ENCODE measurements at places on chromosomes 2 and 18.
A peak's percentile ranks its signal among the peaks of the same experiment; 100 is the strongest.

DNA sequence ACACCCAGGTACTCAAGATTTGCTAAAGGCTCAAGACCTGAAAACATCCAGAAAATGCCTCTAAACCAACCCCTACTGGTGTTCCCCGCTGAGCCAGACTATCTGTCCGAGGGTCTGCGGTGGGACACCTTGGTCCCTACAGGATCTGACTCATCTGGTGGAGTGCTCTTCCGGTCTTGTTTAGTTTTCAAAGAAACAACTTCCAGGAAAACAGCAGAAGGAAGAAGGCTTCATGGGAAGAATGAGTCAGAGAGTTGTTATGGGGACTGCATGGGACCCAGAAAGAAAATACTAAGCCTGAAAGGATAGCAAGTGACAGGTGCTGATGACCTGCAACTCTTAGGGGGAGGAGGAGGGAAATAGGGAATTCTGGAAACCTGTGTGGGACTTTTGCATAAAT, 41.3 kb downstream of the ZFP36L2 start:
- DNase-seq, result no peak

GRCh38 chr2:45343251-45344017, 267.6 kb downstream of the SRBD1 start:
- DNase-seq, result no peak

GRCh38 chr18:44733069-44733753, 52.5 kb downstream of the SETBP1 start:
- no peak for DNase-seq

DNA sequence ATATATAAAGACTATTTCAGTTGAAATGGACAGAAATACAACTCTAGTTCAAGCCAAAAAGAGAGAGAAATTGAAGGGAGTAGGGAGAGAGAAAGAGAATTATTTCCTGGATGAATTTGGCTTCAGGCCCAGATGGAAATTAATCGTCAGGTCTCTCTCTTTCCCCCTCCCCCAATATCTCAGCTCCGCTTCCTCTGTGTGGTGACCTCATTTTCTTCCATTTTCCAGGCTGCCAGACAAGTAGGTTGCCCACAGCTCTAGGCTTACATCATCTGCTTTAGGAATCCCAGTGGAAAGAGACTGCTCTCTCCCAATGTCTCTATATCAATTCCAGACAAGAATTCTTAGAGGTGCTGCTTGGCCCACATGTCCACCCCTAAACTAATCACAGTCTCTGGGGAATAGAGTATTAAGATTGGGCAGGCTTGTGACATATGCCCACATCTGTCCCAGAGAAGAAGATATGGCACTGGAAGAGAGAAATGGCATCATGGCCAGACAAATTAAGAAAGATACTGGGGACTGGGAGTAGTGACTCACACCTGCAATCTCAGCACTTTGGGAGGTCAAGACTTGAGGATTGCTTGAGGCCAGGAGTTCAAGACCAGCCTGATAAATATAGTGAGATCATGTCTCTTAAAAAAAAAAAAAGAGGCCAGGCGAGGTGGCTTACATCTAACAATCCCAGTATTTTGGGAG, 37.2 kb upstream of the CFAP36 start:
- no peak for DNase-seq

DNA sequence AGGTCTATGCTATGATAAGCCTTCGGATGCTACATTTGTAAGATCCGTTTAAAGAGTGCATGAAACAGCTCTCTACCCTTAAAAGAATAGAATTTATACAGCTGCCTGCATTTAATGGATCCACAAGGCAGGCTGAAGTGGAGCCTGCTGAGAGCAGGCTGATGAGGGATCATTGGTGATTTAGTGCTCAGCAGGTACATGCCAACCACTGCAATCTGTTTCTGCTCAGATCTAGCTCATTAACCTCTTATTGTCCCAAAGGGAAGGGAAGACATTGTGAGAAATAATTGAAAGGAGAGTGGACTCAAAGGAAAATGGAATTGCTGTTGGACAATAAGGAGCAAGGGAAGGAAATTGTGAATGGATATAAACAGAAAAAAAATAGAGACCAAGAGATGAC, 822.6 kb downstream of the TRIB2 start:
- no peak for DNase-seq

GRCh38 chr2:78757191-78757590, 268.3 kb upstream of the REG3G start:
- DNase-seq, result no peak

GRCh38 chr18:79607361-79607952, 72.1 kb upstream of the CTDP1 start:
- no peak for DNase-seq

GRCh38 chr18:76491776-76492668, 3.0 kb downstream of the ZNF516 start:
- no peak for DNase-seq

DNA sequence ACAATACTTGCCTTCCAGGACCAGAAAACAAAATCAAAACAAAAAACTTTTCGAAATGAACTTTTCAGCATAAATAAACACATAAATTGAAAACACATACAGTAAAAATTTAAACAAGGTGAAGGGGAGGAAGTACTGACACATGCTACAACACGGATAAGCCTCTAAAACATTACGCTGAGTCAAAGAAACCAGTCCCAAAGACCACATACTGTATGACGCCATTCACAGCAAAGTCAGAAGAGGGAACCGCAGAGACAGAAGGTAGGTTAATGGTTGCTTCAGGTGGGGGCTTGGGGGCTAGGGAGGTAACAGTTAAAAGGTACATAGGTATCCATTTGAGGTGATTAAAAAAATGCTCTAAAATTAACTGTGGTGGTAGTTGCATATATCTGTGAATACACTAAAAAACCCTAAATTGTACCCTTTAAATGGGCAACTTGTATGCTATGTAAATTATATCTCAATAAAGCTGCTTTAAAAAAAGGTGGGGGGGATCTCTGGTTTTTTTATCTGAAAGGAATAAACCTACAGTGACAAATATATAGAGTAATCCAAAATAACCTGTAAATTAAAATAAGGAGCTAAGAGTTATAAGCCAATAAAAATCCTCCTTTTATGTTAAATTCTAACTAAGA, 7.1 kb downstream of the COX7A2L start:
- no peak for DNase-seq

DNA sequence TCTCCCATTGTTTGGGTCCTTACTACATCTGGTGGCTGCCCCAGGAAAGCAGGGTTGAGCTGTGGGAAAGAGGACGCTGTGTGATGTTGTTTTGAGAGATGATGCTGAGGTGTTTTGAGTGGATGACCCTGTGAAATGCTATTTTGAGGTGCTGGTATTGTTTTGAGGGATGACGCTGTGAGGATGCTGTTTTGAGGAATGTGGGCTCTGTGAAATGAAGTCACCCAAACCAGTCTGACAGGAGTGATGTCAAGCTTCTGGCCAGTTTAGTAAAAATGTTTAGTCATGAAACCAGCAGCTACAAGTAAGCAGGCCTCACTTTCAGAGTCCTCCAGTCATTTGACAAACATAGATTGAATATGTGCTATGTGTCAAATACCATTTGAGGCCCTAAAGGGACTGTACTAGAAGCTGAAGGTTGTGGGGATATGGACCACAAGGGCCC, 16.1 kb upstream of the PUM2 start:
- DNase-seq, result no peak

GRCh38 chr2:226327830-226328229, 471.8 kb downstream of the IRS1 start:
- no peak for DNase-seq

DNA sequence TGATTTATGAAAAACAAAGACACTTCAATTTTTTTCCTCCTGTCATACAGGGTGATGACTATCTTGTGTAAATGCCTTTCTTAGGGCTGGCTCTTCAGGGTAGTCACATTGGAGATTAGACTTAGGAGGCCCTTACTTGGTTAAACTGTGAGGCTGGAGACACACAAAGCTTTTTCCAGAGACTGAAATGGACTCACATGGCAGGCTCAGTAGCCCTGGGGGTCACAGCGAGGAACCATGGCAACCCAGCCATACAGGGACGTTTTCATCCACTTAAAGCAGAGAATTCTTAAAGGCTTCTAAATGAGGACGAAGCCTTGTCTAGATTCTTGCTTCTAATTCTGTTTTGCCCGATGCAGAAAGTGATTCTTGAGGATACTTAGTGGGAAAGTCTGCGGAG, 57.3 kb upstream of the ZDBF2 start:
- no peak for DNase-seq

GRCh38 chr2:32671885-32672533, 44.2 kb downstream of the TTC27 start:
- no peak for DNase-seq

DNA sequence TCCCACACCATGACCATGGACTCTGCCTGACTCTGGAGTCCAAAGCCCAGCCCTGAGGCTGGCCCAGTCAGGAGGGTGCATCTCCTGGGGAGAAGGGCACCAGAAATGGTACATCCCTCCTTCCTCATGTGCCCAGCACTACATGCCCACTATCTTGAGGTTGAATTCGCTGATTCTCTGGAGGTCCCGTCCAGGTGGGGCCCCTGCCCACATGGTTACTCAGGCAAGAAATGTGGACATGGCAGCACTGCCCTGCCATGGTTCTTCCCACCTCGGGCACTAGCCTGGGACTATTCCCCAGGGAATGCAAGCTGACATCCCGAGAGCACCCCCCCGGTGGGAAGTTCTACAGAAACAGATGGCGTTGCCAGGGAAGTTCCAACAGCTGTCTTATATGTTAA, 15.3 kb upstream of the HES6 start:
- no peak for DNase-seq

DNA sequence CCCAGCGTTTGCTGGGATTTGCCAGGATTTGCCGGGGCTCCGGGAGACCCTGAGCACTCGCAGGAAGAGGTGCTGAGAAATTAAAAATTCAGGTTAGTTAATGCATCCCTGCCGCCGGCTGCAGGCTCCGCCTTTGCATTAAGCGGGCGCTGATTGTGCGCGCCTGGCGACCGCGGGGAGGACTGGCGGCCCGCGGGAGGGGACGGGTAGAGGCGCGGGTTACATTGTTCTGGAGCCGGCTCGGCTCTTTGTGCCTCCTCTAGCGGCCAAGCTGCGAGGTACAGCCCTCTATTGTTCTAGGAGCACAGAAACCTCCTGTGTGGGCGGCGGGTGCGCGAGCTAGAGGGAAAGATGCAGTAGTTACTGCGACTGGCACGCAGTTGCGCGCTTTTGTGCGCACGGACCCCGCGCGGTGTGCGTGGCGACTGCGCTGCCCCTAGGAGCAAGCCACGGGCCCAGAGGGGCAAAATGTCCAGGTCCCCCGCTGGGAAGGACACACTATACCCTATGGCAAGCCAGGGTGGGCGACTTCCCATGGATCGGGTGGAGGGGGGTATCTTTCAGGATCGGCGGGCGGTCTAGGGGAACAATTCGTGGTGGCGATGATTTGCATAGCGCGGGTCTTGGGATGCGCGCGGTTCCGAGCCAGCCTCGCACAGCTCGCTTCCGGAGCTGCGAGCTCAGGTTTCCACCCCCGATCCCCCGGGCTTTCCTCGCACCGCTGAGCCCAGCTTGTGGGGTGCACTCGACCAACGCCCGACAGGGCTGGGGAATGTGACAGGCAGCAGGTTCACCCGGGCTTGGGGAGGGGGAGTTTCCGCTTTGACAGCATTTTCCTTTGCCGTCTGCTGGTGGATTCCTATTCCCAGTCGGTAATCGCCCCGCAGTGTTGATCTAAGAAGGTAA, 2.8 kb downstream of the ONECUT2 start:
- DNase-seq, result peak; percentile 68

DNA sequence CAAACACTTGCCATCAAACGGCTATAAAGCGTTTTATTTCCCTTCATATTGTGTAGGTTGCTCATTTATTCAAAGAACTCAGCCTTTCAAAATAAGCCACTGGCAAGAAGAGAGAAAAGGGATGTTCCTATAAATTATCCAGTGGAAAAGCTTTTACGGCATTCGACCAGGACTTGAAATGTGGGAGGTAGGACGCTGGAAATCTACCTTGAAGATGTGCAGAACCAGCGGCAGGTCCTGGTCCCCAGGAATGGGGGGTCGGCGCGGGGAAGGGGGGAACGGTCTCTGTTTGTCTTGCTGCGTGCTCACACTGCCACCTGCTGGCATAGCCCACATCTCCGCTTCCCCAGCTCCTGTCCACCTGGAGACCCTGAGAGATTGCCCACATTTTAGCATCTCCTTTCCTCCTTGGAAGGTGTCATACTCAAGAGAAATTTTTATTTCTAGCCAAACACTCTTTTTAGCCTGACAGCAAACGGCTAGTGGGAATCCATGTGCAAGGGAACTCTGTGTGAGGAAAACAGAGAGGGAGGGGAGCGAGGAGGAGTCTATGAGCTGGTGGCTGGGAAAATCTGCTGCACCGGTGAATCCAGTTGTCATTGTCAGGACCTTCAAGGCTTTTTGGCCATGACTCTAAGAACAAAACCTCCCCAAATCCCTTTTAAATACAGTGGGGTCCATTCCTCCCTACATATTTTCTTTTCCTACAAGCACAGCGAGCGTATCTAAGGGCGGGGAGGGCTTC, 349.0 kb upstream of the PKDCC start:
- peak; percentile 43 for DNase-seq

DNA sequence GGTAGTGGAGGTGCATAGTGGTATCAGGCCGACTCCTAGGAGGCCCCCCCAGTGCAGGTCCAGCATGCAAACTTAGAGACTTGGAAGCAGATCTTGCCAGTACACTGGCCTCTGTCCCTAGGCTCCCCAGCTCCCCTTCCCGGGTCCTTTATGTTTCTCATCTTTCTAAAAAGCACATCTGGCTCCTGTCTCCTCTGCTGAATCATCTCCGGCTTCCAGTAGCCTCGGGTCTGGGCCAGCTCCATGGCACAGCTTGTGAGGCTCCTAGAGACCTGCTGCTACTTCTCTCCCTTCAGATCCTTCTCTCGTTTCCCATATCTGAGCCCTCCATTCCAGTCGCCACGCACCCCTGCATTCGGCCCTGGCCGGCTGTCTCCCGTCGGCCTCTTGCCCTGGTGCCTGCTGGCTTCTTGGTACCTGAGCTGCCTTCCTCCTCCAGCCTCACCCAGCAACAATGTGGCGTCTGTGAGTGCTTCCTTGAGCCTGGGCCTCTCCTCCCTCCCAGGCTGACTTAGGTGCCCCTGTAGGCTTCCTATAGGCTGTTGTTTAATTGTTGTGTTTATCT, 6.6 kb downstream of the TRAF3IP1 start:
- no peak for DNase-seq

DNA sequence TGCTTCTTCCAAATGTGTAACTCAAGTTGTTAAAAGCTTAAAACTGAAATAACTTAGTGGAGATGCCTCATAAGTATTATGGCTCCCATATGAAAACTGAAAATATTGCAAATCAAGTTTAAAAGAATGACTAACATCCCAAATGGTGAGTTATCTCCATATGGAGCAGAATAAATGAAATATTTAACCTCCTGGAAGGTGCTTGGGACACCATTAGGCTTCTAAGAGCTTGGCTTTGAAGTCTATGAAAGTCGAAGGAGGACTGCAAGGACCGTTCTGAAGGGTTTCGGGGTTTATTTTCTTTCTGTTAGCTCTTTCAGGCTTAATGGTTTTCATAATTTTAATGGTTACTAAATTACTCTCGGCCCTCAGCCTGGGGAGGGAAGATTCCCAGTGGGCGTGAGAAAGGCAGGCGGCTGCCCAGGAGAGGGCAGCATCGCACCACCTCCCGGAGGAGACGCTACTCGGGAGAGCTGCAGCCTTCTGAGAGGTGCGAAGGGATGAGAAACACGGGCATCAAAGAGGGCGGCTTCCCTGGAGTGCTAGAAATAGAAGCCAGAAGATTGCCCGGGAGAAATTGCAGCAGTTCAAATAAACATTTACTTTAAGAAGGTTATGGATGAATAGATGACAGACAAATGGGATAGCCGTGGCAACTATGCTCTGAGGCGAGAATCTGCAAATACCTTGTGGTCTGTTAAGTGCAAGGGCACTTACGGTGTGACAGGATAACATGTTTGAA, 43.1 kb downstream of the MAP3K19 start:
- DNase-seq, result peak; percentile 82
